Small intestine (tissue), 16 donors: ENCODE measurements at places on chromosomes 2 and 18. TPM values are rescaled to one million over a fixed set of nuclear protein-coding genes. Genes with fewer than 3 reads are reported as not detected.

Gene MYO5B
- polyA plus RNA-seq = 133 TPM

Gene GAREM1
- 3.6 TPM for polyA plus RNA-seq

Gene MRO
- 6.2 TPM for polyA plus RNA-seq

Gene GPR155
- 1.9 TPM for polyA plus RNA-seq

Gene KIF3C
- polyA plus RNA-seq = 2.9 TPM

Gene ARPC2
- 288 TPM for polyA plus RNA-seq

Gene GNLY
- polyA plus RNA-seq = not detected

Gene SOWAHC
- 19.8 TPM for polyA plus RNA-seq

Gene PRKAG3
- polyA plus RNA-seq = not detected

Gene NCKAP5
- polyA plus RNA-seq = 0.52 TPM

Gene PXDN
- polyA plus RNA-seq = 1.1 TPM

Gene EFEMP1
- 5.9 TPM for polyA plus RNA-seq

Gene ASPRV1
- polyA plus RNA-seq = 3.1 TPM

Gene LYG2
- not detected for polyA plus RNA-seq

Gene CYTIP
- polyA plus RNA-seq = 17.6 TPM

Gene VWA3B
- polyA plus RNA-seq = 0.16 TPM

Gene HNRNPLL
- polyA plus RNA-seq = 19.4 TPM

Gene MLPH
- polyA plus RNA-seq = 13.2 TPM

Gene RIT2
- 0.27 TPM for polyA plus RNA-seq

Gene STAT4
- 1.0 TPM for polyA plus RNA-seq

Gene CSRNP3
- 0.22 TPM for polyA plus RNA-seq

Gene TMEM182
- polyA plus RNA-seq = 7.0 TPM

Gene R3HDM1
- 5.4 TPM for polyA plus RNA-seq

Gene ELOA2
- polyA plus RNA-seq = not detected

Gene NDC80
- 0.81 TPM for polyA plus RNA-seq

Gene DAW1
- polyA plus RNA-seq = not detected

Gene KCNG2
- polyA plus RNA-seq = not detected

Gene CHRND
- not detected for polyA plus RNA-seq

Gene PTGR3
- polyA plus RNA-seq = 49.7 TPM

Gene FNDC4
- polyA plus RNA-seq = 0.81 TPM

Gene CD207
- not detected for polyA plus RNA-seq

Gene KIDINS220
- polyA plus RNA-seq = 6.9 TPM

Gene SPRED2
- polyA plus RNA-seq = 26.3 TPM

Gene CRYGD
- 0.15 TPM for polyA plus RNA-seq

Gene GAREM2
- polyA plus RNA-seq = 0.54 TPM

Gene L3MBTL4
- polyA plus RNA-seq = 6.5 TPM

Gene MARCO
- 2.2 TPM for polyA plus RNA-seq

Gene C1QL2
- polyA plus RNA-seq = not detected

Gene HAUS1
- polyA plus RNA-seq = 25.2 TPM

Gene OST4
- polyA plus RNA-seq = 477 TPM

Gene SOX11
- not detected for polyA plus RNA-seq

Gene GAD1
- 0.07 TPM for polyA plus RNA-seq

Gene TXNDC2
- polyA plus RNA-seq = not detected

Gene GPR75
- 0.52 TPM for polyA plus RNA-seq

Gene FOXI3
- not detected for polyA plus RNA-seq

Gene CELF4
- 3.2 TPM for polyA plus RNA-seq

Gene SNTG2
- polyA plus RNA-seq = not detected

Gene CFC1
- polyA plus RNA-seq = 3.1 TPM

Gene BMP10
- not detected for polyA plus RNA-seq
